ENCODE measurements at places on chromosomes 2 and 18.

- no peak for DNase-seq
These were observed 984 bp downstream of the CCDC88A start for GRCh38 chr2:55418512-55419232.

DNA sequence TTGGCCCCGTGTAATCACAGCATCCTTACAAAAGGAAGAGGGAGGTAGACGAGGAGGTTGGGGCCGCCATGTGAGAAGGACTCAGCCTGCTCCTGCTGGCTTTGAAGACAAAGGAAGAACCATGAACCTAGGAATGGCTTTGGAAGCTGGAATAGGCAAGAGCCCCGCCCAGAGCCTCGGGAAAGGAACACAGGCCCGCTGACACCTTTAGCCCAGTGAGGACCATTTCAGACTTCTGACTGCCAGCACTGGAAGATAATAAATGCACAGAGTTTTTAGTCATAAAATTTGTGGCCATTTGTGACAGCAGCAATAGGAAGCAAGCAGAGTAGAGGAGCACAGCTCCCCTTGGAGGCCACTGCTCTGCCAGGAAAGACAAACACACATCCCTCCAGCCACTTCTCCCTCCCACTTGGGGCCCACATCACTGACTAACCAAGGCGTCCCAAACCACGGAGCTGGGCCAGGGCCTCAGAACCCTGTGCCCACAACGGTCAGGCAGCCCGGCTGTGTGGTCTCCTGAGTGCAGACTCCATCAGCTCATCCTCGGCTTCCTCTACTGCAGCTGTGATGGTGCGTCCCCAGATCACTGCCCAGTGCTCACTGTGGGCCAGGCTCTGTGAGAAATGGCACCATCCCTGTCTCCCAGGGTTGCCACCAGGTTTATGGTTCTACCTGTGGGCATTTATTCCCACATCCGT, 39.7 kb downstream of the TFCP2L1 start:
- DNase-seq, result no peak

- no peak for DNase-seq
These were observed 136.3 kb downstream of the TNS1 start for GRCh38 chr2:217866457-217866856.

GRCh38 chr2:167793725-167794124, 453.7 kb downstream of the STK39 start:
- no peak for DNase-seq

DNA sequence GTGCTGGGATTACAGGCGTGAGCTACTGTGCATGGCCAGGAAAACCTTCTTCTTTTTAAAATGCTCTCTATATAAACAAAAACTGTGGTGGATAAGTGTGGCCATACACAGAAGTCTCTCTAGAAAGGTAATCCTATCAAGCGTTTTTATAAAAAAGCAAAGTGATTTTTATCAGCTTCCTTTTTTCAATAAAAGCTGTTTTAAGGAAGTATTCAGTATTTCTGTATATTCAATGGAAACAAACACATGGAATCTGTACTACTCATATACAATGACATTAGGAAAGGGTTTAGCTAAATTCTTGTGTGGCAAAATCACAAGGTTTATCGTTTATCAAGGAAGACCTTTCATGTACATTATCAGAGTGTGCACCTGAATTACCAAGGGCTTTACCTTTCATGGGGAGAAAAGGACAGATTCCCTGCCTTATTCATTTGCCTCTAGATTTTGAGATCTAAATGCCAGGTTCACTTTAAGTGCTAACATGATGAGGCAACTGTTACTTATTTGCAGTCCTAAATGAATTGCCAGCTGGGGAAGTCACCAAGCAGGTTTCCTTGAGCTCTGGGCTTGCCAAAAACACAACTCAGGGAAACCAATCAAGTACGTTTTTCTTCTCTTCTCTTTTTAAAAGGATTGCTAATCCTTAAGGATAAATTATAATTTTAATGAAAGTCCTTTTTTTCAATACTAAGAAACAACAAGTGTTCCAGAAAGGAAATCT, 70.8 kb downstream of the RTN4 start:
- no peak for DNase-seq

- DNase-seq, result no peak
These were observed 4.0 kb downstream of the PTGR3 start for GRCh38 chr18:75204732-75205513.

GRCh38 chr18:9519399-9519798, 44.1 kb downstream of the RALBP1 start:
- no peak for DNase-seq

- no peak for DNase-seq
These were observed 216.8 kb downstream of the RAD51AP2 start for GRCh38 chr2:17301437-17301836.

GRCh38 chr2:240130393-240131195, 5.5 kb downstream of the COPS9 start:
- no peak for DNase-seq

- no peak for DNase-seq
These were observed 75.4 kb upstream of the IGFBP5 start for GRCh38 chr2:216770717-216771116.

GRCh38 chr2:36515538-36515937, 82.4 kb downstream of the FEZ2 start:
- DNase-seq, result no peak

GRCh38 chr2:71664161-71664560, 210.8 kb downstream of the DYSF start:
- no peak for DNase-seq

DNA sequence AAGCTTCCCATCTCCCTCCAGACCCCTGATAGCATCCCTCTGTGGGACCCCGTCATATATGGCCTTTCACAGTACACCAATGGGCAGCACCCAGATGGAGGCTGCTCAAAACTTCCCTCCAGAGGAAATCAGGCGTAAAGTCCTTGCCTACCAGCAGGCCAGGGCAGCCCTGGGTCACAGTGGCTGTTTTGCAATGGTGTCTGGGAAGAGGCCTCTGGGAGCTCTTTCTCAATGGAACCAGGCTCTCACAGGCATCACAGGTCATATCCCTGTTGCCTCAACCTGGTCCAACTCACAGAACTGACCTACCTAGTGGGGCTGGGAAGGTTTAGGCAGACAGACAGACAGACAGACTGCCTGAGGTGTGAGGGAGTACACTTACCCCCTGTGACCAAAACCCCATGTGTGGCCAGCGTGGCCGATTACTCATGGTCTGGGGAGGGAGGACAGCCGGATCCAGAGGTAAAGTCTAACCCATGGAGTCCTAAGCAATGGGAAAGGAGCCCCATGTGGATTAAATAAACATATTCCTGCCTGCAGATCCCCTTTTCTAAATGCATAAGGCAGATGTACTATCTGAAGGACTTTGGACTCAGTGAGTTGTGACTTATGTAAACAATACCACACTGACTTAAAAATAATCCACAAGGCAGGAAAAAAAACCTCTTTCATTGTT, 58.2 kb downstream of the BCL2L11 start:
- DNase-seq, result no peak

- no peak for DNase-seq
These were observed 44.6 kb upstream of the UNC80 start for GRCh38 chr2:209727077-209727476.

- no peak for DNase-seq
These were observed 24.3 kb downstream of the GALNT1 start for GRCh38 chr18:35605686-35606417.

GRCh38 chr2:254241-254640, 9.6 kb downstream of the SH3YL1 start:
- no peak for DNase-seq

DNA sequence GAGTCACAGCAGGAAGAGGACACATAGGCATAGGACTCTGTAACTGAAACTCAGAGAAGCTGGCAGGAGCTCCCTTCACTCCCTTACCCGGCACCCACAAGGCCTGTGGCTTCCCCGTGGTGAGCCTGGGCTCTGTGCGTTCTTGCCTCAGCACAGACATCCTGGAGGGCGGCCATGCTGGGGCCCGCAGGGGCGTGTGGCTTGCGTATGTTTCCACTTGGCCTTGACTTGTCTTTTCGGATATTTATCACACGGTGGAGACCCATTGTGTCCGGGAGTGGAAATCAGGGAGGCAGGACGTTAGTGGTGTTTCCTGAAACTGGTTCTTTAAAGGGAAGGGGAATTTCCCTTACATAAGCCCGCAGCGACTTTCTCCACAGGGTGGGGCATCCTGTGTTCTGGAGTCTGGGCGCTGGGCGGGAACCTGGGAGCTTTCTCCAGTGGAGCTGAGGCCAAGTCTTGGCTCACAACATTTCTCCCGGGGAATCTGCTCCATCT, 49.9 kb upstream of the EML6 start:
- no peak for DNase-seq

- no peak for DNase-seq
These were observed 290.8 kb downstream of the GBX2 start for GRCh38 chr2:235877275-235877802.

DNA sequence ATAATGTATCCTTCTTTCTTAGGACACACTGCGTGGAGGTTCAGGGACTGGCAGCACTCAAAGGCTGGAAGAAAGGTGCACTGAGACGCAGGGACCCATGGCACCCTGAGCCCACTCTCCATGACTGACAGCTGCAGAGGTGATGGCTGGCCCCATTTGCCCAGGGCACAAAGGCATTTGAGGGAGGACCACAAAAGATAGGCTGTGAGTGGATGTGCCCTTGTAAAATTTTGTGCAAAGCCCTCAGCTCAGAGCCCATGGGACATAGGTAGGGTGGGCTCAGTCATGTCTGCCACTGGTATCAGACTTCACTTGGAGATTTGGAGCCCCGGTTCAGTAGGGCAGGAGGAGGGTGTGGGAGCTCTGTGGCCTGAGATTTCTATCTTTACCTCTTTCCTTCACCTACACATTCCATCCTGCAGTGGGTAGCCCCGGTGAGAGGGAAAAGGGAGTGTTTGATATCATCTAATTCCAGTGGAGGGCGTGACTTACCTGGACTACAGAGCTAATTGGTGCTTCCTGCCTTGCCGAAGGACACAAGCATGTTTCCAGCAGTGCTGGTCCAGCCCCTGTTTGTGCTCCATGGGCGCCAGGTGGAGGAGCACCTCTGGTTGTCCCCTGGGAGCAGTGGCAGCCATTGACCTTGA, 312.2 kb downstream of the EN1 start:
- no peak for DNase-seq

DNA sequence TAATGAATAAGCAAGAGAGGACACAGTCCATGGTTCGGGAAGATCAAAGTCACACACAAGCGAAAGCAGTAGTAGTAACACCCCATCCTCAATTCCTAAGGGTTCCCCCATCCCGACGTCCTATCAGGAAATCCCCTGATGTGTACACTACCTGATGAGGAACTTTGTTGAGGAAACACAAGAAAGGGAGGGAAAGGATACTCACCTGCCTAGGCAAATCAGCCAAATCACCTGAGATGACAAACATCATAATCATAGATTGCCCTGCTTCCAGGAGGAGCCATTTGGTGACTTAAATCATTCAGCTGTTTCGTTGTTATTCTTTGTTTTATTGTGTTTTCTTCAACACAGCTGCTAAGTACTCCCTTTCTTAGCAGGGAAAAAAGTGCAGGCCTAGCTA, 55.5 kb upstream of the SPOPL start:
- DNase-seq, result no peak

DNA sequence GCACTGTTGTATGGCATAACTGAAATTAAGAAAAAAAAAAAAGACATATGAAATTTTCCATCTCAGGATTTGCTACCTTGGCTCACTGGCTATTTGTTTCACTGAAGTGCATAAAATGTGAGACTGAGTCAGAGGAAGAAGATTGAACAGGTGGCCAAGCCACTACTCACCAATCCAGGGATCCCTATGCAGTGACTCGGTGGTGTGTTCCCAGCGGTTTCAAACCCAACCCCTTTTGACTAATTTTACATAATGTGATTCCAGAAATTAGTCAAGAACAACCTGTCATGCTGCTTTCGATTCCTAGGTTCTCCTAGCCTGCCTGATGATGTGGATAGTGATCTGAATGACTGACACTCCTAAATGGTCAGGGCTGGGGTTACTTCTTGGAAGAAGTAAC, 77.3 kb downstream of the KLHL14 start:
- no peak for DNase-seq

DNA sequence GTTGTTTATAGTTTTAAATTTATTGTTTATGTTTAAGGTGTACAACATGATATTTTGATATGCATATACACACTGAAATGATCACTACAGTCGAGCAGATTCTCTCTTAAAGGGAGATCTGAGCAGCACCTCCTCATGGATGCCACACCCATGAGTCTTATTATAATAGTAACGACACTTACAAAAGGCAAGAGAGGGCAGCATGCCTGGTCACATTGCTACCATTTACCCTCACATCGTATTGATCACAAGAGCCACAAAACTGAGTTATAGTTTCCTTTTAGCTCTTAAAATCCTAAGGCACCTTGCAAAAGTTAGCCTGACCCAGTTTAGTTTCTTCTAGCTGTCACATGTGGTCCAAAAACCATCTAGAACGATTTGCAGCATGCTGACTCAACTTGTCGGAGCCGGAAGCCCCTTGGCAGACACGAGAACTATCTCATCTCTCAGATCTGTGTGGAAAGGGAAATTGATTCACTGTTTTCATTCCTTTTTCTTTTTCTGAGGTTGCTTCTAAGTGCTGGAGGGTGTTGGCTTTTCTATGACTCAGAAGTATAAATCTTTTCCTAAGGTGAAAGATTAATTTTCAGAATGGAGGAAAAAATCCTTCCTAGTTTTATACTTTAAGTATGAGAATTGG, 85.3 kb downstream of the CDC42EP3 start:
- peak; percentile 63 for DNase-seq

Data from stimulated activated CD8-positive, alpha-beta memory T cell treated with anti-CD3 and anti-CD28 coated beads, Interleukin-4, amount 100 ng/mL, for 4 hours (primary cell).